ENCODE measurements at places on chromosomes 1 and 21.

DNA sequence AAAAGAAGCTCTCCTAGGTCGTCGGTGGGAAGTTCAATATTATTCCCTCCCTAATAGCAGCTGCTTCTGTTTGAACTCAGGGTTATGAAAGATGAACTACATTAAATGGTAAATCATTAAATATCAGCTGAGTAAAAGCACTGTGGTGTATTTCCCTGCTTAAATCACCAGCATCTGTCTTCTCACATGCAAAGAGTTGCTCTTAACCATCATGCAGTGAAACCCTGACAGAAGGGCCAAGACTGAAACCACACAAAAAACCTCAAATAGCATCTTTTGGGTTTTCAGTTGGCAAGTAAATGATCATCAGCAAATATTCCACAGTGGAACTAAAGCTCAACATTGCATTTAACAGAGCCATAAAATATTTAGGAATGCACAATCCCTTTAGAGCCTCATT is 380.0 kb upstream of the ADGRL2 start:
- DNase-seq: peak; percentile 59

GRCh38 chr21:45064618-45065399 is 9.6 kb upstream of the ADARB1 start:
- DNase-seq: no peak

DNA sequence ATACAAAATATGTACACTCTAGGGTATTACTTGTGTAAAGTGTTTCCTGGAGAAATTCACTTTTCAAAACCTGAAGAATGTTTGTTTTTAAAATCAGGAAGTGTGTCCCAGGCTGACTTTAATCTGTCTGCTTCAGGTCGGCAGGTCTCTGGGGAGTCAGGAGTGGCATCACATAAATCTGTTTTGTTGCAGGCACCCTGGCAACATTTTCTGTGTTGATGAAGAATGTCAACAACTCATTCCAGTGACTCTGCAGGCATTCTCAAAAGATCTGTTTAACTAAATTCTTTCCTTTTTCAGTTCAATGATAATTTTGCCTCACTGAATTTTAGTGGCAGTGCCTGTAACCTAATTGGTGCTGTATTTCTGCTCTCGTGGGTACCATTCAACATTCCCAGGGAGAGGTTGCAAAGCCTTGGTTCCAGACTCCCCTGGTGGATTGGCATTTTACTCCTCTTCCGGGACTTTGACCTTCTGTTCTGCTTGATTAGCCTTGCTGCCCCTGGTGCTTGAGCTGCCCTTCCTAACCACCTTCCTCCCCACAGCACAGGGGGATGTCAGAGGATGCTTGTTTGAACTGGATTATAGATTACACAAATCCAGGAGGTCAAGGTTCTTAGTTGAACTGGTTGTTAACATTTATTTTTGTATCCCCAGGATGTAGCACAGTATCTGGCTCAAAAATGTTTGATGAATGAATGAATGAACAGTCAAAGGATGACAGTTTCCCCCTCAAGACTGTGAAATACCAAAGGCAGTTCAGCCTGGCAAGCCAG is 55.4 kb upstream of the LPGAT1 start:
- DNase-seq: no peak

GRCh38 chr1:232923739-232924386 is 26.5 kb upstream of the NTPCR start:
- DNase-seq: peak; percentile 57

- no peak for DNase-seq
Measured at GRCh38 chr21:45338311-45339017, 50.8 kb upstream of the POFUT2 start.

- DNase-seq: no peak
Measured at GRCh38 chr1:179788259-179788658, 45.2 kb downstream of the FAM163A start.

- DNase-seq: no peak
Measured at GRCh38 chr1:169882039-169882511, 11.6 kb downstream of the SCYL3 start.

- DNase-seq: no peak
Measured at GRCh38 chr1:54380290-54380882, 25.8 kb downstream of the SSBP3 start.

- no peak for DNase-seq
Measured at GRCh38 chr1:232334811-232335210, 295.1 kb downstream of the SIPA1L2 start.

DNA sequence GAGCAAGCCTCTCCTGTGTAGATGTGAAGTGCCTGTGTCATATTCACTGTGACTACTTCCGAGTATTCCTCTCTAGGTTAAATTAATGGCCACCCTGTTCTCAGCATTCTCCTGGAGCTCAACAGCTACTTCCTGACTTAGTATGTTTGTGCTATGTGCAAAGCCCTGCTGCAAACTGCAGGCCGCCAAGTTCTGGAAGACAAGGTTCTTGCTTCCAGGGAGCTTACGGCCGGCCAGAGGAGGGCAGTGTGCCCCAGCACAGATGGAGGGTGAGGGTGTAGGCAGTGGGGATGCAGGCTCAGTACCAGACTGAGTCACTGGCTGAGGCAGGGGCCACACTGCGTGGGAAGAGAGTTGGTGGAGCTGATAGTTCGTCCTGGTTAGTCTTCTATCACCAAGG is 43.2 kb downstream of the ELK4 start:
- DNase-seq: peak; percentile 46

DNA sequence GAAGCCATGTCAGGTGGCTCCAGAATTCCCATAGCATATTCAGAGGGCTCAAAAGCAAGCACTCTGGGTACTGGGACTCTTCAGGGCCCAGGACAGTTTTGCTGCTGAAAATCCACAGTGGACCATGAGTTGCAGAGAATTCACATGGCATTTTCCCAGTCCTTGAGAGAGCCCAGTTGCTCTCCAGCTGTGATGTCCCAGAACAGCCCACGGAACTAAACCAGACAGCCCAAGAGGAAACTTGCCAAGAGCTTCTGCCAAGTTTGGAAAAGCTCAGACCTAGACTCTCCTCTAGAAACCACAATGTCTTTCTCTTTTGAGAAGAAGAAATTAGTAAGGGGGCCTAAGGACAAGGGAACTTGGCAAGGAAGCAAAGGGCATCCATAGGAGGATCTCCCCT is 69.4 kb downstream of the RGS2 start:
- DNase-seq: peak; percentile 63

- peak; percentile 43 for DNase-seq
Measured at GRCh38 chr1:156616463-156616862, 2.8 kb upstream of the HAPLN2 start.

DNA sequence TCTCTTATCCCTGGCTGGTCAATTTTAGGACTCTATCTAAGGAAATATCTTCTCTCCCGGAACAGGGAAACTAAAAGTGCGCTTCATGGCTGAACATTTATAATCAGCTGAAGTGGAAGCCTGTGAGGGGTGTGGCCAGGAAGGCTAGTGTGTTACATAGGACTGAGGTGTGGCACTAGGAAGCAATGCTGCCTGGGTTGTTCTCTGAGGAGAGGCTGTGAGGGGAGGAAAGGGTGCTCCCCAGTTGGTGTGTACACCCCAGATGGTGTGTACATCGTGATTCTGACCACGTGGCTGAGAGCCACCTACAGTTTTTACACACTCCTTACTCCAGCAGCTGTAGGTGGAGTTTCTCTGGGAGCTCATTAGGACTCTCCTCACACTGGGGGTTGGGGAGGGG is 16.3 kb downstream of the NTPCR start:
- DNase-seq: no peak

GRCh38 chr1:109240158-109241152 is 8.9 kb upstream of the CELSR2 start:
- peak; percentile 80 for DNase-seq

GRCh38 chr1:17930635-17931034 is 175.5 kb downstream of the ACTL8 start:
- DNase-seq: no peak

DNA sequence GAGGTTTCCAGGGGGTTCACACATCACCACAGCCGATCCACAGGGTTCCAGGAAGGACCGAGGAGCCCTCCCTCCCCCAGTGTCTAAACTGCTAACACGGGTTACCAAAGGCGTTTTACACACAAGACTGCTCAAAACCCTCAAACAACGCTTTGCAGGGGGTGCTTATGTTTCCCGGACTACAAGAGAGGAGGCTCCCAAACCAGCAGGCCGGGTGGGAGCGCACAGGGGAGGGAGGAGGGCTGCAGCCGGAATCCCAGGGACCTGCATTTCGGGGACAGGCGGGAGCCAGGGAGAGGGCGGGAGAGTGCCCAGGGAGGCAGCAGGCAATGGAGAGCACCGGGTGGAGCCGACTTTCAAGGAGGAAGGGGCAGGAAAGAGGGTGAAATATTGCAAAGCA is 50.8 kb downstream of the ACBD3 start:
- no peak for DNase-seq

GRCh38 chr1:32622806-32623681 is 27.3 kb downstream of the ZBTB8OS start:
- DNase-seq: no peak

GRCh38 chr1:117555806-117556205 is 50.0 kb upstream of the TENT5C start:
- DNase-seq: no peak

GRCh38 chr1:32172621-32173245 is 6.7 kb upstream of the TXLNA start:
- peak; percentile 36 for DNase-seq

DNA sequence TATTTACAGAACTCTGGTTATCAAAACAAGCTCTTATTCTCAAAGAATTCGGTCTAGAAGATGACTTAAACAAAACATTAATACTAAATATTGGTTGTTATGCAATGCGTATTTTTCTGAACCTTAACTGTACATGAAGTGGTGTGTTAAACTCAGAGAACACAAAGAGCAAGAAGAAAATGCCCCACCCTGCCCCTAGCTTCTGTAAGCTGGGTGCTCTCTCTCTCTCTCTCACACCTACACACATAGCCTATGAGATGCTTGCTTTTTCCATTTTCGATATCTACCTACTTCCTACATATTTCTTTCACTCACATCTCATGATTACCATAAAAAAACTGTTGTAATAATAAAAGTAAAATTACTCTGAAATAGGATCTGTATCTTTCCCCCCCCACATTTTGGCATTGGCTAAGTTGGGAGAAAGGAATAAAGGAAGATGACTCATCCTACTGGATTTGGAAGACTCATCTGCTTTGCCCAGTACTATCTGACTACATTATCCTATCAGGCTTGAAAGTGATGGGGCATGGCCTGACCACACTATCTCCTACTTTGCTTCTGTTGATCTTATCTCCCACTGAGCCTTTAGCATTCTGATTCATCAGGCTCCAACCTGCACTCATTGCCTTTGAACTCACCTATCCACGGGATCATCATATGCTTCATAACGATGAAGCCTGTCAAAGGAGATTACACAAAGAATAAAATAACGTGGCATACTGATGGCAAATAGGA is 2.9 kb downstream of the CRYZ start:
- peak; percentile 72 for DNase-seq

DNA sequence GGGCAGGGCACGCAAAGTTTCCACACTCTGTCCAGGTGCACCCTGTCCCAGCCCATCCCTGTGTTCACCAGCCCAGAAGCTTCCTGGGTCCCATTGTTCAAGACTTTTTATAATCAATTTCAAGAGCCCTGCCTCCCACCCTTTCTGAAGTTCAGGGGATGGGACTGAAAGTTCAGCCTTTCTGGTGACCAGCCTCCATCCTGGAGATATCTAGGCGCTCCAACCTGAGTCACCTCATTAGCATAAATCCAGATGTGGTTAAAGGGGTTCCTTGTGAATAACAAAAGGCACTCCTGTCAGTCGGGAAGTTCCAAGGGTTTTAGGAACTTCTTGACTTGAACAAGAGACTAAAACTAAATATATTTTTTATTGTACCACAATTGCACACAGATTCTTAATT is 48.4 kb upstream of the RAP1A start:
- DNase-seq: no peak

DNA sequence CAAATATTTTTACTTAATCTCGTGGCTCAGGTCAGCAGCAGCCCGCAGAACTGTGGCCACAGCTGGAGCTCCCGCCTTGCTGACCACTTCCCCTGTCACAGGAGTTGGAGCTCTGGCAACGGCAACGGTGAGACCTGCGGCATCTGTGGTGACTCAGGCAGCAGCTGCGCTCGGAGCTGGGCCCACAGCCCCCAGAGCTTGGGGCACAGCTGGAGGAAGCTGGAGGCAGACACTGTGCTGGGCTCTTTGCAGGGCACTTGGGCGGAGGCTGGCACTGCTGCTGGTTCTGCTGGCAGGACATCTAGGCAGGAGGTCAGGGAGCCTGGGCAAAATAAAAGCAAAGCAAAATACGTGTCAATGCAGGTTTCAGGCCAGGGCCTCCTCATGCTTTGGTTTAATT is at the start of gene LCE3A:
Gene LCE3A, minus strand, starts transcription at position 301 of the 400 bp plus-strand sequence. Its CDS starts 0 bp downstream, at position 301.
- DNase-seq: no peak

All from fibroblast of upper back skin (primary cell).